ENCODE measurements at places on chromosomes 11 and 22.
A peak's percentile ranks its signal among the peaks of the same experiment; 100 is the strongest.

GRCh38 chr11:123362941-123363340, 67.1 kb upstream of the GRAMD1B start:
- DNase-seq = no peak

GRCh38 chr11:111574373-111575225, 27.6 kb upstream of the SIK2 start:
- no peak for DNase-seq

GRCh38 chr11:117479372-117479771, 151.7 kb downstream of the CEP164 start:
- DNase-seq = peak; percentile 14

DNA sequence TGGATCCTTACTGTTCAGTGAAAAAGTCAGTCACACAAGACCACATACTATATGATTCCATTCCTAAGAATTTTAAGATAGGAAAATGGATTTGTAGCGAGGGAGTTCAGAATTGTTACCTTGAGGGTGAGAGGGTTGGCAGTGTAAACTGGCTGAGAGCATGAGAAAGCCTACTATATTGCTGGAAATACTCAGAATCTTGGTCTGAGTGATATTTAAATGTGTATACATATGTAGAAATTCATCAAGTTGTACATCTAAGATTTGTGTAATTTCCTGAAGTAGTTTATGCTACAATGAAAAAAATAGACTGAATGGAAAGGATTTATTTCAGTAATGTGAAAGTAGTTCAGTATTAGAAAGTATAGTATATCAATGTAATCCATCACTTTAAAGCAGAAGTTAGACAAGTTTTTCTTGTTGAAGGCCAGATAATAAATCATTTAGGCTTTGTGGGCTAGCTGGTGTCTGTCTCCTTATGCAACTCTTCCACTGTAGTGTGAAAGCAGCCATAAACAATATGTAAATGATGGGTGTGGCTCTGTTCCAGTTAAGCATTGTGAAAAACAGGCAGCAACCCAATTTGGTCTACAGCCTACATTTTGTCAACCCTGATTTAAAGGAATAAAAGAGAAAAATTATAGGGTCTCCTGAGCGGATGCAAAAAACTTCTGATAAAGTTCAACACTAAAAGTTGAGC, 127.2 kb upstream of the THY1 start:
- DNase-seq = no peak

GRCh38 chr22:24291515-24292201, 21.0 kb downstream of the SPECC1L start:
- no peak for DNase-seq

Data from HT-29 (cell line).